Brain pericyte (primary cell): ENCODE measurements at places on chromosomes 7 and 10.

GRCh38 chr10:18498998-18499397 is 152.4 kb downstream of the NSUN6 start:
- DNase-seq: no peak

- DNase-seq: no peak
Observed at GRCh38 chr10:5508161-5508604, 8.8 kb upstream of the CALML5 start.

- DNase-seq: no peak
Observed at GRCh38 chr7:103127006-103127405, 21.9 kb downstream of the NAPEPLD start.

DNA sequence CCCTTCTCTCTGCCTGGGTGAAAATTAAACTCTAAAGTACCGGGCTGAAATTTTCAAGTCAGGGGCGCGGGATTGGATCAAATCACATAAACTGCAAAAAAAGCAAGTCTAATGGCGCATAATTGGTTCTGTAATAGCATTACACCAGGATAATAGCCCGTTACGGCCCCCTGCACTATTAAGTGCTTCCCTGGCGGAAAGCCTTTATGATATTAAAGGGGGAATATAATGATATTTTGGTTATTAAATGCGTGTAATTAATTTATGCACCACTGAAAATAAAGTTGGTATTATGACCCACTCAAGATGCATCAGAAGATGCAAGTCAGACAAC is 744 bp upstream of the DRGX start:
- DNase-seq: no peak

- DNase-seq: no peak
Observed at GRCh38 chr7:125663961-125664360, 734.3 kb upstream of the POT1 start.

DNA sequence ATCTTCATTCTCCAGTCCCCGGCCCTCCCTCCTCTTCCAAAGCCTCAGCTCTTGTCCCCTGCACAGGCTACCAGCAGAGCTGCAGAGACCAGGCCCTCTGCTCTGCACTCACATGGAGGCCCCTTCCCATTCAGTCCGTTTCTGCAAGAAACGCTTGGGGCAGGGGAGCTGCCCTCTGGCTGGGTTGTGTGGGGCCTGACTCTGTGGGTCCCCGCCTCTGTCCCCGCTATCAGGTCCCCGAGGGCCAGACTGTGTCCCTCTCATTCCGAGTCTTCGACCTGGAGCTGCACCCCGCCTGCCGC is 1.5 kb downstream of the PCOLCE start:
- no peak for DNase-seq

GRCh38 chr7:158740657-158741293 is 36.2 kb upstream of the NCAPG2 start:
- peak; percentile 85 for DNase-seq

DNA sequence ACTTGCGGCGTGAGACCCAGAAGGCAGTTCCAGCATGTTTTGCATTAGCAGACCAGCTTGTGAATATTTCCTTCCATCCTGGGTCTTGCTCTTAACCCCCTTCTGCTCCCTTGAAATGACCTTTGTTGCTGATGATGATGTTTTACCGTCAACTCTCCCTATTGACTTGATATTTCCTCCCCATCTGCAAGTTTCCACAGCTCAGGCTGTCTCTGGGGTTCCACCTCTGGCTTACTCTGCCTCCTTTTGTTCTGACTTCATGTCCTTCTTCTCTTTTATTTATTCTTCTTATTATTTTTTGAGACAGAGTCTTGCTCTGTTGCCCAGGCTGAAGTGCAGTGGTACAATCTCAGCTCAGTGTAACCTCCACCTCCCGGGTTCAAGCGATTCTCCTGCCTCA is 17.2 kb downstream of the BAMBI start:
- DNase-seq: no peak

DNA sequence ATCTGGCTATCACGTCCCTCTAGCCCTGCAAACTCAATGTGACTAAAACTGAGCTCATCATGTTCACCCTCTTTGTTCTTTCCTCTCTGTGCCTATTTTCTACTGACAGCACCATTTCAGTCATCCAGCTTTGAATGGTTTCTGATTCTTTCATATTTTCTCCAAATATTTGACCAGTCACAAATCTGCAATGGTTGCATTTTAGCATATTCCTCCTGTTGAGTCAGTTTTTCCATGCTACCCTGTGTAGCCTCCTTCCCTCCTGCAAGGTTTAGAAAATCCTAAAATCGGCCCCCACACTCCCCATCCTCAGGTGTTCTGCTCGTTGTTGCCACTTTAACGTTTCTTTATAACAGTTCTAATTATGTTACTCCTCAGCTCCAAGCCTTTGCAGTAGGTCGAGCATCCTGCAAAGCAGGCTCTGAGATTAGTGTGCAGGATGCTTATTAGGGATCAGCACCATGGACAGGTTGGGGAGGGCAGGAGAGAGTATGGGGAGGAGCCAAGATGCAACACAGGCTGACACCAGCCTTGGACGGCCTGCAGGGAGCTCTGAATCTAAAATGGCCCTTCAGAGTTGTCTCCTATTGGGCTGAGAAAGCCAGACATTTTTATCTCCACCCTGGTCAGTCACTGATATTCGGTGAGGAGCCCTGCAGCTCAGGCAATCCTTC is 531.0 kb upstream of the COBL start:
- no peak for DNase-seq

DNA sequence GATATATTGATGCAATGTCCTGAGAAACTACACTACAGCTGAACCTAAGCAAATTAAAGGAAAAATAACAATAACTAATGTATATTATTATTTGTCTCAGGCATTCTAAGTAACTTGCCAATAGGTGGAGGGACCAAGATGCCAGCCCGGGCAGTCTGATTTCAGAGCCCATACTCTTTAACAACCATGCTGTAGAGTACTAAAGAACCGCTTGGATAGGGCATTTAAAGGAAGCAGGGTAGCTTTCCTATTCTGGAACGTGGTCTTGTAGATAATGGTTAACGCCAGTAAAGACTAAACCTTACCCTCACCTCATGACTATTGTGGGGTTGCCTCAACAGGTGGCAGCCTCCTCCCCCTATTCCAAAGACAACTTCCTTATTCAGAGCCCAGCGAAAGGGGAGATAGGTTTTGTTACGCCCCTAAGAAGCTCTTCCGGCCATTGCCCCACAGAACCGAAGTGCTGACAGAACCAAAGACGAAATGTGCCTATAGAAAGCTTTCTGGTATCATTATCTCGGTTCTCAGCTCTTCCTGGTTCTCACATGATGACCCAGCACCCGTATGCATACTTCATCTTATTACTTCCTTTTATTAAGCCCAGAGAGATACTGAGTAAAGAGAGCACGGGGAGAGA is 707 bp upstream of the C1GALT1 start:
- no peak for DNase-seq

GRCh38 chr7:85306115-85306514 is 119.3 kb upstream of the SEMA3D start:
- DNase-seq: no peak

- no peak for DNase-seq
Observed at GRCh38 chr10:48551861-48552591, 52.8 kb downstream of the ARHGAP22 start.

DNA sequence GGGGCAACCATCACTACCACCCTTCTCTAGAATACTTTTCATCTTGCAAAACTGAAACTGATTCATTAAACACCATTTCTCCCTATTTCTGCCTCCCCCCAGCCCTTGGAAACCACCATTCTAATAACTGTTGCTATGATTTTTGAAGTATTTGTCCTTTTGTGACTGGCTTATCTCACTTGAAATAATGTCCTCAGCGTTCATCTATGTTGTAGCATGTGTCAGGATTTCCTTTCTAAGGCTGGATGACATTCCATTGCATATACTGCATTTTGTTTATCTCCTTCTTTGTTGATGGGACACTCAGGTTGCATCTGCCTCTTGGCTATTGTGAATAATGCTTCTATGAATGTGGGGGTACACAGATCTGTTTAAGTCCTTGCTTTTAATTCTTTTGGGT is 327.6 kb upstream of the ZNF32 start:
- no peak for DNase-seq

DNA sequence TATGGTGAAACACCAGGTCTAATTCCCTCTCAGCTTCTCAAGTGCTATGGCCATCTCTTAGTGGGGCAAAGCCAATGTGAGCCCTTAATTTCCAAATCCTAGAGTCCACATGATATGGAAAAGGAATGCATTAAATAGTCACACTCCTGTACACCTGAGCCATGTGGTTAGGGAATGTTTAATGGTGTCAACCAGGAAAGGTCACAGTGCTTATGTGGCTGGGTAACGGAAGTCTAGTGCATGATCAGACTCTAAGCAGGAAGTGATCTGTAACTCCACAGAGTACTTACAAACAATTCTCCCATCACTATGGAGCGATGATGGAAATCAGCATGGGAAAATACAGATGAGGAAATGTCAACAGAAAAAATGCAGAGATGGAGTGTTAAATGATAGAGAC is 148.8 kb downstream of the MAGI2 start:
- no peak for DNase-seq

DNA sequence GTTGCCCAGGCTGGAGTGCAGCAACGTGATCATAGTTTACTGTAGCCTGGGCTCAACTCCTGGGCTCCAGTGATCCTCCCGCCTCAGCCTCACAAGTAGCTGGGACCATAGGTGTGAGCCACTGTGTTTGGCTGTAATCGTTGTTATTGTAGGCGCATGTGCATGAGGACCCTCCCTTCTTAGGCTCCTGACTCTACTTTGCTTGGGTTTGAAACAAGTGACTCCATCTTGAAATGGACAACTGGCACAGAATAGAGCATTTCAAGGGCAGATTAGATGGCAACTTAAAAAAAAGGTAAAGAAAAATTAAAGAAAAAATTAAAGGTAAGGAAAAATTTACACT is 15.4 kb upstream of the GIMAP8 start:
- no peak for DNase-seq

- no peak for DNase-seq
Observed at GRCh38 chr10:125989791-125990190, 93.4 kb downstream of the FANK1 start.

DNA sequence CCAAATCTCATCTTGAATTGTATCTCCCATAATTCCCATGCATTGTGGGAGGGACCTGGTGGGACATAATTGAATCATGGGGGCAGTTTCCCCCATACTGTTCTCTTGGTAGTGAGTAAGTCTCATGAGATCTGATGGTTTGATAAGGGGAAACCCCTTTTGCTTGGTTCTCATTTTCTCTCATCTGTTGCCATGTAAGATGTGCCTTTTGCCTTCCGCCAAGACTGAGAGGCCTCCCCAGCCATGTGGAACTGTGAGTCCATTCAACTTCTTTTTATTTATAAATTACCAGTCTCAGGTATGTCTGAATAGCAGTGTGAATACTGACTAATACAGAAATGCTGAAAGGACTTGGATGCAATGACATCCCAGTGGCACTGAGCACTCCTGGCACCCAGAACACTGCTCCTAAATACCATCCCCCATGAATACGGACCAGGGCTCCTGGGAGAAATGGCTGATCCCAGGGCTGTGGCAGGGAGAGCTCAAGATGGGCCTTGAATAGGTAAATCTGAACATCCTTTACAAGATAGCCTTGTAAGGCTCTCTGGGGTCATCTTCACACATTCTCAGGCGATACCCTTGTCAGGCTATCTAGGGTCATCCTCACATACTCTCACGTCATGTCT is 19.4 kb downstream of the ZFAND2A start:
- DNase-seq: no peak

GRCh38 chr7:79403879-79404278 is 49.6 kb downstream of the MAGI2 start:
- no peak for DNase-seq

DNA sequence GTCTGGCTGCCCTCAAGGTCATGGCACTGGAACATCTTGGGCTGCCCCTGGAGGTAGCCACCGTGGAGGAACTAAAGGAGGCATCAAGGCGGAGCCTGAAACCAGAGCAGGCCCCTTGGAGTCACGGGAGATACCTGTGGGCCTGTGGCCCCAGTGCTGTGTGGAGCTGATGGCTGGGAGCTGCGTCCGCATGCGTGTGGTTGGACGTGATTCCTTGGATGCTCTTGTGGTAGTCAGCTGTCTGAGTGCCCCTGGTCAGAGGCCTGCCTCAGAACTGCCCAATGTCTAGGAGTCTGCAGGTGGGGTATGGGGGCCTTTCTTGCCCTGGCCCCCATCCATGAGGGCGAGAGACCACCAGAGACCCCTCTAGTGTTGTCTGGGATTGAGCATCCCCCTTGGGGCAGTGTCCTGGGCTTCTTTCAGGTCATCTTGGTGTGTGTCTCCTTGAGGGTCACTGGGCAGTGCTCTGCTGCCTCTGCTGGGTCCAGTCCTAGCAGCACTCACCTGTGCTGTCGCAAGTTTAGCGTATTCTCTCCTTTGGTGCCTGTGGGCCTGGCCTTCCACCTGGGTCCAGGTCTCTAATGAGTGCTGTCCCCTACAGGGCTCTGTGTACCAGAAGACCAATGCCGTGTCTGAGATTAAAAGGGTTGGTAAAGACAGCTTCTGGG is 8.1 kb downstream of the PGAM2 start:
- DNase-seq: no peak

- no peak for DNase-seq
Observed at GRCh38 chr10:35306852-35307251, 29.5 kb upstream of the CCNY start.

- DNase-seq: no peak
Observed at GRCh38 chr10:126114884-126115555, 218.7 kb downstream of the FANK1 start.

DNA sequence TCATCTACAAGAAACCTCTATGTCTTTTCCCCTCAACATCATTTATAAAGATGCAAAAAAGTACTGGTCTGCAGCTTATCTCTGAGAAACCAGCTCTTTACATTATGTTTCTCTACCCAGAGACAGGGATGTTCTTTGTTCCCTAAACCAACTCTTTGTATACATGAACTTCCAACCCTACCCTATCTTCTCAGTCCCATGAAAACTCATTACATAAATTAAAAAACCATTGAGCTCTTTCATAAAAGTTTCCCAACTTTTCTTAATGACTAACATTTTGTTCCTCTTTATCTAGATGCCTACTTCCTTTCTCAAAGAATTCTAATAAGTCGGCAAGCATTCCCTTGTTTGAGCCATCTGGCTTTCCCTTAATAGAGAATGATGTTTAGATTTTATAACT is 192.8 kb upstream of the AGK start:
- no peak for DNase-seq

DNA sequence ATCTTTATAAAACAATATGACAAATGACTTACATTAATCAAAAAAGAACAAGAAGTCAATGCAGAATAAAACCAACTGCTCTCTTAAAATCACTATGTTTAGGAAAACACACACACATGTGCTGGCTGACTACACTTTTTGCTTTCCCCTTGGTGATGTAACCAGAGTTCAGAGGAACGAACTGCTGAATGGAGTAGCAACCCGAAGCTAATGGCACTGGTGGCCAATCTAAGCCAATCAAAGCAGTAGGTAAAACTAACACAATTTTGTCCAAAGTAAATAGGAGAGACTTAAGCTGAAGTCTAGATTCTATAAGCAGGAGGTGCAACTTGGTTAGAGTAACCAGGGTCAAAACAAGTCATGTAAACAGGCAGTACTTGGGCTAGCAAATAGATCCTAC is 33.2 kb upstream of the CUBN start:
- peak; percentile 31 for DNase-seq

DNA sequence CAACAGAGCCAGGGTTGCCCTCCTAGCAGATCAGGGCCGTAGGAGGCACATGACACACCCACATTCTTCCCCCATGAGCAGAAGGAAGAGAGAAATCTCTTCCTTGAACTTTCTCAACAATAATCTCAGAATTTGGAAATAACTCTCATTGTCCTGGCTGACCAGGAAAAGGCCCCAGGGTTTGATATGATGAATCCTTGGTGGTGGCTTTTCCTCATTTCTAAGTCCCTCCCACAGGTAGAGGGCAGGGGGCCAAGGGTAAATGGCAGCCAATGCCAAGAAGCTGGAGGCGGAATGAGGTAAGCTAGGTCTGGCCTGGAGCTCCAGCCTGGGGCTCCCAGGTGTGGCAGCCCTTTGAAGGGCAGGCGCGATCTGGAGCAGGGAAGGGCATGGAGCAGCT is 67.8 kb downstream of the GRB10 start:
- no peak for DNase-seq
